ENCODE measurements at places on chromosomes 4 and X.
A peak's percentile ranks its signal among the peaks of the same experiment; 100 is the strongest.

GRCh38 chr4:41216294-41217019 is 2.1 kb upstream of the APBB2 start:
- peak; percentile 74 for DNase-seq

- DNase-seq, result no peak
Observed at GRCh38 chr4:154399259-154399974, 92.2 kb downstream of the DCHS2 start.

- no peak for DNase-seq
Observed at GRCh38 chrX:7941390-7942042, 14.3 kb upstream of the PNPLA4 start.

- no peak for DNase-seq
Observed at GRCh38 chrX:84469226-84469625, 33.0 kb downstream of the HDX start.

GRCh38 chr4:153154007-153154975 is 50.0 kb upstream of the TRIM2 start:
- DNase-seq, result no peak

DNA sequence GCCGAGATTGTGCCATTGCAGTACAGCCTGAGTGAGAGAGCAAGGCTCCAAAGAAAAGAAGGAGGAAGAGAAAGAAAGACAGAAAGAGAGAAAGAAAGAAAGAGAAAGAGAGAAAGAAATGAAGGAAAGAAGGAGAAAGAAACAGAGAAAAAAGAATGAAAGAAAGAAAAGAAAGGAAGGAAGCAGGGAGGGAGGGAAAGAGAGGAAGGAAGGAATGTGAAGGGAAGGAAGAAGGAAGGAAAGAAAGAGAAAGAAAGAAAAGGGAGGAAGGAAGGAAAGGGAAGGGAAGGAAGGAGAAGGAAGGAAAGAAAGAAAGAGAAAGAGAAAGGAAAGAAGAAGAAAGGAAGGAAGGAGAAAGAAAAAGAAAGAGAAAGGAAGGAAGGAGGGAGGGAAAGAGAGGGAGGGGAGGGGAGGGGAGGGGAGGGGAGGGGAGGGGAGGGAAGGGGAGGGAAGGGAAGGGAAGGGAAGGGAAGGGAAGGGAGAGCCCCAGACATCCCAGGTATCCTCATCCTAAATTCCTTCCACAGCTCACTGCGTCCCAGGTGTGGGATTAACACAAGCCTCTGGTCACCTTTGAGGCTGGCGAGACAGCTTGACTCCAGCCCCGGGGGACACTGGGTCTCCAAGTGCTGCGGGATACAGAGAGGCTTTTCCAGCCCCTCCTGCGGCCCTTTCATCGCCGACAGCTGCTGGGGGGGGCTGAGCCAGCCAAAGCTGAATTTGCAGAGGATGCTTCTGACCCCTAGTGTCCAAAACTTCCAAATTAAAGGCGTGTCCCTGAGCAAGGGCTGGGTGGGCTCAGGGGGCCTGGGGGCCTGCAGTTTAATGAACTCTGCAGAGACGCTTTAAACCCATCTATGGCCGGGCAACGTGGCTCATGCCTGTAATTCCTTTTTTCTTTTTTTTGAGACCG is 24.2 kb upstream of the CSF2RA start:
- no peak for DNase-seq

- DNase-seq, result no peak
Observed at GRCh38 chr4:29588617-29589016, 1131.6 kb upstream of the PCDH7 start.

GRCh38 chr4:127249767-127250108 is 383.0 kb upstream of the INTU start:
- DNase-seq, result no peak

DNA sequence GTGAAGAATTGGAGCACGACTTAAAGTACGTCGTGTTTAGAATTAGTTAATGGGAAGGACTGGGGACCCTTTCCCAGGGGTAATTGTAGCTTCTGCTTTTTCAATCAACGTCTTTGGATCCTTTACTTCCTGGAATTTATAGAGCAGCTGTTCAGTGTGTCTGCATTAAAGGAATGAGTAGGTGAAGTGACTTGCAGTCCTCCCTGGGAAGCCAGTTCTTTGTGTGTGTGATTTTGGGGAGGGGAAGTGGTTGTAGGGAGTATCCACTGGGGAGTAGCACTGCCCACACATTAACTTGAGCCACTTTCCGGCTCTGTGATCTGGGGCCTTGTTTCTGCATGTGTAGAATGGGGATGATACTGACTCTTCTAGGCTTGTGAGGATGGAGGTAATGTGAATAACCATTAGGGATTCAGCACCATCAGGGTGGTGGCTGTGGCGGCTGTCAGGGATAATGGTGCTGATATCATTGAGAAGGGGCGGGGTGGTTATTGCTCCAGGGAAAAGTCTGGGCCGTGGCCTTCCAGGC is 54.7 kb downstream of the TMEM131L start:
- no peak for DNase-seq

DNA sequence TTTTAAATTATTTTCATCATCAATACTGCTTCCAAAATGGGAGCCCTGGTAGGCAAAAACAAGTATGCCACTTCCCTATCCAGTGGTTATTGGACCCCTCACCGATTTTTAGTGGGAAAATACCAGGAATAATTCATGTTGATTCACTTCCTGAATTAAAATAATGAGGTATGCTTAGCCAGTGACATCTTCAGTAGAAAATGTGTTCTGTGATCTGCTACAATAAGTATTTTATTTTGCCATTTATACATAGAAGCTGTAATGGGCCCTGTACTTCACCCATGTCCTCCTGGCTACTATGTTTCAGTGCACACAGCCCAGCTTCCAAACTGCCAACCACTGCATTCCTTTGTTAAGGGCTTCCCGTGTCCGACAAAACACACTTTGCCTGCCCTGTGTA is 41.0 kb upstream of the KLHL34 start:
- no peak for DNase-seq

DNA sequence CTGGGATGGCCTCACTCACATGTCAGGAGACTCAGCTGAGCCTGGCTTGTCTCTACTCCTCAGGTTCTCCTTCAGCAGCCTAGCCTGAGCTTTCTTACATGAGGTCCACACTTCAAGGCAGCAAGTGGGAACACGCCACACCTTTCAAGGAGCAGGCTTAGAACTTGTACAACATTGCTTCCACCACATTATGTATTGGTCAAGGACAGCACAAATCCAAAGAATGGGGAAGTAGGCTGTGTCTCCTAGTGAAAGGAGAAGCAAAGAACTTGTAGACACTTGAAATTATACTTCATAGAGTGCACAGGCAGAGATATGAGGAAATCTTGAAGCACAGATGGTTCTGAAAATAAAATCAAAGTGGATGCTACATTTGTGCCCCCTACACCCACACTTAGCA is 120.9 kb upstream of the NOCT start:
- no peak for DNase-seq

GRCh38 chr4:78602334-78602733 is 50.8 kb downstream of the ANXA3 start:
- no peak for DNase-seq

DNA sequence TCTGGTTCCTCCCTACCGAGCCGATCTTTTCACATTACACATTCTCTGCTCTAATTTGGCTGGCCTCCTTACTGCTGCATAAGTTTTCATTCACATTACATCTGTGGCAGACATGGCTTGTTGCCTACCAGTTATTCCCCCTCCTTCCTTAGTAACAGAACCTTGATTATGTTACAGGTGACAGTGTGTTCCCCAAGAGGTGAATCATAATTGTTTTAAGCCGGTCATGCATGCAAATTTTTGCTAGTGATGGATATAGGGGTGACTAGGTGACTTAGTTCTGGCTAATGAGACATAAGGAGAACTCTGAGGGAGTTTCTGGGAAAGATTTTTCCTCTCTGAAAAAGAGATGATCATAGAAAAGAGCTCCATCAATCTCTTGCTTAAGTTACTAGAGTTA is 8.4 kb upstream of the LAMP2 start:
- DNase-seq, result no peak

GRCh38 chr4:33577791-33578190 is 2666.5 kb downstream of the ARAP2 start:
- no peak for DNase-seq

DNA sequence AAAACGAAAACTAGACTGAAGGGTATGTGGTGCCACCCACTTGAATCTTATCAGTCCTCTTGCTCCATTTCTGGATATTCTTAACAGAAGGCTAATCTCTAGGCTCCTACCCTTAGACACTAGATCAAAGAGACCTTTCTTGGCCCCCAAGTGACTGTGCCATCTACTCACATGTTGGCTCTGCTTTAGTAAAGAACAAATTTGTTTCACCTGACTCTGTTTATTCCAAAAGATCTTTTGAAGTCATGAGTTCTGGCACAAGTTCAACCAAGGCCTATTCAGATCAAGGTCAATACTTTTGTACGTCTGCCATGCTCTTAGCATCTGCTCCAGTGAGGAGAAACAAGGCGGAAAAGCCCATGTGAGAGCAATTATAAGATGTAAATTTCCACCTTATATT is 37.3 kb downstream of the MAGEB17 start:
- no peak for DNase-seq

GRCh38 chr4:3779509-3779908 is 13.3 kb downstream of the ADRA2C start:
- DNase-seq, result no peak

- peak; percentile 48 for DNase-seq
Observed at GRCh38 chr4:337932-338758, 531 bp downstream of the ZNF141 start.

DNA sequence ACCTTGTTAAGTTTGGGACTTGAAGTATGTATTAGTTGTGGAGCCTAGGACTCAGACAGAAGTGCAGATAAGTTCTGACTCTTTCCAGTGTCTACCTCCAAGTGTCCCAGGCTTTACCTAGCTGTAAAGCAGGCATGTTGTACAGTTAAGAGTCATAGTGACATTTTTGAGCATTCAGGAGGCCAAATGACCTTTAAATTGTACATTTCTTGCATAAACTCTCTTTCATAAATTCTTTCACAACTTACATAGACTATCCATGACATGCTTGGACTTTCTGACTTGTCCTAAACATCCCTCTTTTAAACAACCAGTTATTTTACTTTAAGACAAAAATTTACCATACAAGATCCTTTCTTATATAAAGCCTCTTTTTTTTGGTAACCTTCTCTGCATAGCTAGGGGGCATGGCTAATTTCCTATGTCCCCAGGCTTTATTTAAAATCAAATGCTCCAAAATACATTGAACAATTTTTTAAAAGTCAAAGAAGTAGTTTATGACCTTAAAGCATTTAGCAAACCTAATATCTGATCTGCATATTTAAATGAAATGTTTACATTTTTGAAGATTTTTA is 40.1 kb upstream of the UGT8 start:
- no peak for DNase-seq

- DNase-seq, result no peak
Observed at GRCh38 chr4:139641218-139641617, 24.4 kb upstream of the MGST2 start.

- no peak for DNase-seq
Observed at GRCh38 chr4:107862658-107863057, 37.9 kb downstream of the SGMS2 start.

DNA sequence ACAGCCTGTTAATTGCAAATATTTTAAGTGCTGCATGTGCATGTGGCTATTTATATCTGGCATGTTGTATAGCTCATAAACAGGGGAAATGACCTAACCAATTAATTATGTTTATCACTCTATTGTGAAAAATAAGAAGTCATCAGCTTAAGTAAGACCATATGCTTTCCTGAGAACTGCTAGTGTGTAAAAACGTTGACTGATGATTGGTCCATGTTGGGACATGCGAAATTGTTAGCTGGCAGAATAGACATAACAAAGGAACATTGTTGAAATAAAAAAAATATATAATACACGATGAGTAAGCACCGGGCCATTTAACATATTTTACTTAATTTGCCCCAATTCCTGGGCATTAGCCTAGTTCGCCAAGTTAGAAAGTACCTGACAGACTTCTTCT is 207.5 kb downstream of the ANK2 start:
- DNase-seq, result no peak

DNA sequence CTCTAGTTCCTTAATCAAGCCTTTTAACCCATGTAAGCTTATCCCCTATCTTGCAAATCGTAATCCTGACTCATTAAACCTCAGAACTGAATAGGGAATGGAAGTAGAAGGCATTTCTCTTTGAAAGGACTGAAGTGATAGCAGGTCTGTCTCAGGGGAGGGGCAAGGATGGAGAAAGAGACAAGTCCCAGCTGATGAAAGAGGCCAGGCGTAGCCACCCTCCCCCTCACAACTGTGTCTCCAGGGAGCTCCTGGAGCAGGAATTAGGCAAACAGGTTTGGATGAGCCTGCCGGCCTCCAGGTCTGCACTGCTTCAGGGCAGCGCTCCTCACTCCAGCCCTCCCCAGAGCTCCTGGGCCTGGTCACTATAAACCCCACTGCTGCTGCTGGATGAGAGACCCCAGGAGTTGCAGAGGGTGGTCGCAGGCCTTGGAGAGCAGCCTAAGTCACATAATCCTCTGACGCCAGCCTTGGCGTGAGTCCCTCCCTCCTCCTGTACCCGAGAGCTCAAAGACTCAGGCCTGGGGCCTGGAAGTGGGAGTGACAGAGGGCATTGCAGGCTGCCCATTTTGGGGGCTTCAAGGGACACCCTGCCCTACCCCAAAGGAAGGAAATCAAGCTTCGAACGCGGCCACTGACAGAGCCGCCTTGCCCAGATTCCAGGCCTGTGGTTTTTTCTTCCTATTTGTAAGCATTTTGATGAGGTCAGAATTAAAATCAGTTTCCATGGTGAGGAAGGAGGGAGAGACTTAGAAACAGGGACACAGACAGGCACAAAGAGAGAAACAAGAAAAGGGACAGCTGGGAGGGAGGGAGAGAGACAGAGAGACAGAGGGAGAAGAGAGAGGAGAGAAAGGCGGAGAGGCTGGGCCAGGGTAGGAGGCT is 21.2 kb upstream of the MSX1 start:
- no peak for DNase-seq

DNA sequence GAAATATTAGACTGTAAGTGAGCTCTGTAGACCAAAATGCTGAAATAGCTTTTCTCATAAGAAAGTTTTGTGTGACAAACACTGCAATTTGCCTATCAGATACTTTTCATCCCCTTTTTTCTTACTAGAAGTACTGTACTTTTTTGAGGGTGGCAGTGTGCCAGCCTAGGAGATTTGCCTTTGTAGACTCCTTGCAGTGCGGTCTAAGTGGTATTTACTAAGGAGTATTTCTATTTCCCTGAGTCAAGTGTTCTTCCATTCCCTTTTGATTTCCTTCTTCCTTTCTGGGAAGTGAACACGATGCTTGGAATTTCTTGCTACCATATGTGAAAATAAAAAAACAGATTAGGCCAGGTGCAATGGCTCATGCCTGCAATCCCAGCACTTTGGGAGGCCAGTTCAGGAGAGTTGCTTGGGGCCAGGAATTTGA is 34.6 kb downstream of the PDLIM5 start:
- no peak for DNase-seq

GRCh38 chrX:139058831-139059495 is 347.4 kb upstream of the FGF13 start:
- no peak for DNase-seq

All from activated naive CD4-positive, alpha-beta T cell treated with anti-CD3 and anti-CD28 coated beads, Interleukin-2, amount 50 U/mL, for 72 hours (primary cell).